ENCODE measurements at places on chromosomes 16 and 17.
A peak's percentile ranks its signal among the peaks of the same experiment; 100 is the strongest.

GRCh38 chr17:34579979-34580684, 750 bp downstream of the TMEM132E start:
- no peak for DNase-seq

- DNase-seq = peak; percentile 78
Measured at GRCh38 chr17:30104575-30105339, 11.9 kb upstream of the NSRP1 start.

DNA sequence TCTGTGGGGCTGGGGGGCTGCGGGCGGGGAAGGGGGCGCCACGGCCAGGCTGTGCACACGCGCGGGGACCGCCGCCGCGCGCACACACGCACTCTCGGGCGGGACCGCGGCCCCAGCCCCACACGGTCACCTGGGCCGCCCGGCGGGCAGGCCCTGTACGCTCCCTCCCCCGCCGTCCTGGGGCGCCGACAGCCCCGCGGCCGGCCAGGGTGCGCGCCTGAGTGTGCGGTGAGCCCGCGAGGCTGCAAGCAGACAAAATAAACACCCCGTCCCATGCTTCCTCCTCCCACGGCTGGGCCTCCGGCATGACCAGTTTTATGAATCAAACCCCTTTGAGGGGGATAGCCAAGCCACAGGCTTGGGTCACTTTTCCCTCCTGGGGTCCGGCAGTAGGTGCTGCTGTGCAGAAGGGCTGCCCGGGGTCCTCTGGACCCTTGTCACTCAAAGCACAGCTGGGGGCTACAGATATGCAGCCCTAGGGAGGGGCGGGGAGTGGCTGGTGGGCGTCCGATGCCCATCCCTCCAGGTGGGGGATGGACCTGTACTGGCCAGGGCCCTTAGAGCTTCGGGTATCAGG, 441 bp downstream of the VASN start:
- DNase-seq = no peak

DNA sequence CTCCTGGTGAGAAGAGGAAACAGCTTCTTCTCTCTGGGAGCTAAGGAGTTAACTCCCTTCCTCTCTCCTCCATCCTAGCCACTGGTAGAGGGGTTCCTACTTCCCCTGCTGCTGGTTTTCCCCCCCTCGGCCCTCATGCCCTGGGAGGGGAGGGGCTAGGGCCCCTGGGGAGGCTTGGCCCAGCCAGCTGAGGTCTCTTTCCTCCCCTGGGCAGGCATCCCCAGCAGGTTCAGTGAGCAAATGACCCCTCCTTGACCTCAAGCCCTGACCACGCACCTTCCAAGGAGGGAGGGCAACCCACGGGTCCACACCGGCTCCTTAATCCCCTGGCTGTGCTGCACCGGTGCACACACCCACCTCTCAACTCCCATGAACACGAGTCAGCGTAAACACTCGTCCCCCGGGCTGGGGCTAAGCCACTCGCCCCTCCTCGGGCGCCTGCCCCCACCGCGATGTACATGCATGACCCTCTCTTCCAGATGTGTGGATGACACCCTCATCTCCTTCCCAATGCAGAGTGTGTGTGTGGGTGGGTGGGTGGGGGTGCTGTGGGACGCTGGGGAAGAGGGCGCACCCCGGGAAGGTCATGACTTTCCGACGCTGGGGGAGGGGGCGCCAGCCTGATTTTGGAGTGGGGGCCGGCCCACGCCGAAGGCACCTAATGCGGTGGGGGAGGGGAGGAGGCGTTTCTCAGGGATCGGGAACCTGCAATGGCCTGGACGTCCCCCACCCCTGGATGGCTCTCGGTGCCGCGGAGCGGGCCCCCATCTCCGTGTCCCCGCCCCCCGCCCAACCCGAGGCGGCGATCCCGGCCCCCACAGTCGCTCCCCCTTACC, 33.7 kb downstream of the SRCIN1 start:
- no peak for DNase-seq

DNA sequence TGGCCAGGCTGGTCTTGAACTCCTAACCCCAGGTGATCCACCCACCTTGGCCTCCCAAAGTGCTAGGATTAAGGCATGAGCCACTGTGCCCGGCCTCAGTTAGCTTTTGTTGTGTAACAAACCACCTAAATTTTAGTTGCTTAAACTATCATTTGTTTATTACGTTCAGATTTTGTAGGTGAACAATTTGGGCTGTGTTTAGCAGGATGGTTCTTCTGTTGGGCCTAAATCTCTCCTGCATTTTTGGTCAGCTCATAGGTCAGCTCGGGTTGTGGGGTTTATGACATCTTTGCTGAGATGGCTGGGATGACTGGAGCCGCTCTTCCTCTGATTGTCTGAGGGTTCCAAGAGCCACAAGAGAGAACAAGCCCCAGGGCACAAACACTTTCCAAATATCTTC, 21.1 kb upstream of the NLRP1 start:
- DNase-seq = no peak

DNA sequence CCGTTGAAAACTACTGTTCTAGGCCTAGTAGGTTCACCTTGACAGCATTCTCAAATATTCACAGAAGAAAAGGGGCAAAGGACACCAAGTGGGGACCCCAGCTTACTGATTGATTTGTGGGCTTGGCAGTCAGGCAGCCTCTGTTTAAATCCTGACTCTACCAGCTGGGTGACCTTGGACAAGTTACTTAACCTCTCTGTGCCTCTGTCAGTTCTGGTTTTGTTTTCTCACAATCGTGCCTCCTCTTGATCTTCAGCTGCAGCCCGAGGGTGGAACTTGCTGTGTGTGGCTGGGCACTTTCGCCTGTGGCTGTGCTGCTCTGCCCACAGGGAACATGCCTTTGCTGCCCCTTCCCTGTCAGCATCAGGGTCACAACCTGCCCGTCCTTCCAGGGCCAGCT, 17.8 kb downstream of the RAP1GAP2 start:
- DNase-seq = no peak

DNA sequence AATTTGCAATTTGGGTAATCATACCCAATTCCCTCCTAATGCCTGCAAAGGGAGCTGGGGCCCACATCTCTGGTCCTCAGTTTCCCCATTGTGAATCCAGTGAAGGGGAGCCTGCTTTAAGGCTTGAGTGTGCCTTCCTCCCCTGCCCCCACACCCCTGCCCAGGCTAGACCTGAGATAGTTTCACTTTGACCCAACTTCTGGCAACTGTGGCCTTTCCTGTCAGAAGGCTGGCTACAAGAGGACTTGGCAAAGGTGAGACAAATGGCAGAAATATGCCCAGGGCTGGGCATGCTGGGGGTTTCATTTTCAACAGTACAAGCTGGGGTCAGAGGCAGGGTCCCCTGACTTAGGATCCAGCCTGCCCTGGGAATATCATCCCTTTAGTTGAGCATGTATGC, 10.0 kb downstream of the SOCS1 start:
- DNase-seq = no peak

GRCh38 chr17:21167303-21167702, 40.5 kb downstream of the DHRS7B start:
- no peak for DNase-seq

DNA sequence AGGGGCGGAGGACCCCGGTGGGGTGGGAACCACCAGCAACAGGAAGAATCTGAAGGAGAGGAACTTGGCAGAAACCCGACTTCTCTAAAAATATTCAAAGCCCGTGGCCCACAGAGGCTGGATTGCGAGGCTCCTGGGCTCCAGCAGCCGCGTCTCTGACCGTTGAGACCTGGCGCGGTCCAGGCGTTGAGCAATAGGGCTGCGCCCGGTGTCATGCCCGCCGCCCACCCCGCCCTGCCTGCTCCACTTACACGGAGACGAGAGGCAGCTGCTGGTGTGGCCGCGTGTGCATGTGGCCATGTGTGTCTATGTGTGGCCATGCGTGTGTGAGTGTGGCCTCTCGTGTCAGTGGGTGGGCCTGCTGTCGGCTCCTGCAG, 83.6 kb downstream of the IRF8 start:
- peak; percentile 73 for DNase-seq

Data from tibial artery (tissue), 4 donors.